T-helper 1 cell (primary cell): ENCODE measurements at places on chromosomes 12 and 14.
A peak's percentile ranks its signal among the peaks of the same experiment; 100 is the strongest.

DNA sequence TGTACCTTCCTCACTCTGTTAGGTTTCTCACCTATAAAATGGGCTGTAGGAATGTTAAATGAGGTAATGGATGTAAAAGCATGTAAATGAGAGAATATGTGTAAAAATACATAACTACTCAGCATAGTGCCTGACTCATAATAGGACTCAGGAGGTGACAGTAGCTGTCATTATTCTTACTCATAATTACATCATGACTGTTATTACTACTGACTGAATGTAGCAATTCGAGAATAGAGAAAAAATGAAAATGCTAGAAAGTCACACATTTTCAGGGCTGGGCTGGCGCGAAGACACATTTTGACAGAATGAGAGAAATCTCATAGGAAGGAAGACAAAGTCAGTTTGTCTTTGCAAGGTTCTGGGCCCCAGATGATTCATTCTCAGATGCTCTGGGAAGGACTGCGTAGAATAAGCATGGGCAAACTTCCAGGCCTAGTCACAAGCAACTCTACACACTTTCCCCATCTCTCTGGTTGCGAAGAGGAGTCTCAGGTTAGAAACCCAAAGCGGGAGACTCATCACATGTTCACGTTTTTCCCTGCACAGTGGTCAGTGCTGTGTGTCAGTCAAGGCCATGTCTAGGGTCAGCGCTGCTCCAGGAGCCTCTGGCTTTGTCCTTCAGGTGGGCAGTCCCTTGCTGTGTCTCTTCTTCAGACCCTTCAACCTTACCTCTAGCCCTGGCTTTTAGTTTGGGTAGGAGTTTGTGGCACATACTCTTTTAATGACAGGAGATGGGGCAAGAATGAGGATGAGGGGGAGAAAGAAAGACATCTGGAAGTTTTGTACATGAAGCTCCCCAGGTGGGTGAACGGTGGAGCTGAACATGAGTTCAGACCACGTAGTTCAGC is 8.4 kb downstream of the GPRC5A start:
- DNase-seq, result no peak

GRCh38 chr12:94269316-94269999 is 121.1 kb downstream of the PLXNC1 start:
- no peak for DNase-seq

- DNase-seq, result no peak
Measured at GRCh38 chr14:63551332-63551731, 8.2 kb upstream of the PPP2R5E start.

- DNase-seq, result no peak
Measured at GRCh38 chr12:94405413-94406116, 54.1 kb downstream of the CEP83 start.

- no peak for DNase-seq
Measured at GRCh38 chr14:69886453-69887242, 7.4 kb downstream of the SMOC1 start.

DNA sequence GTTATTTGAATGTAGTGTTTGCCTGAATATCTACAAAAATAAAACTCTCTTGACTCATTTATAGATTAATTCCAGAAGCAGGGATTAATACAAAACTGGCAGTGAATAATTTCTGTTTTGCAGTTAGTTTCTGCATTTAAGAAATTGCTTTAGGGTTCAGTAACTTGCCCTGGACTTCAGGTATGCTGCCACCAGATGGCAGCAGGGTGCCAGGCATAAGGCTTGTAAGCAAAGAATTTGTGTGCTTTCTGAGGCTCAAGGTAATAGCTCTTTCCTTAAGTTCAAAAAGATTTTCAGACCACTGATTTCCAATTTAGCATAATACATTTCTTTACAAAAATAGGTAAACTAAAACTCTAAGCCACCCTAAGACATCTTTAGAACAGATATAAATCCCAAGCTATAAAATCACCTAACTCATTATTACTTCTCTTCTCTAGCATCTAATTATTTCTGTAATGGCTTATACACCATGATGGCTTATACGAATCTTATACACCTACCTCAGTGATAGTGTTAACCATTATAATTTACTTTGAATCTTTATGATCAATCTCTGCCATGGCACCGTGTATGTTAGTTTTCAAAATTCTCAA is 398.3 kb downstream of the APAF1 start:
- peak; percentile 44 for DNase-seq

DNA sequence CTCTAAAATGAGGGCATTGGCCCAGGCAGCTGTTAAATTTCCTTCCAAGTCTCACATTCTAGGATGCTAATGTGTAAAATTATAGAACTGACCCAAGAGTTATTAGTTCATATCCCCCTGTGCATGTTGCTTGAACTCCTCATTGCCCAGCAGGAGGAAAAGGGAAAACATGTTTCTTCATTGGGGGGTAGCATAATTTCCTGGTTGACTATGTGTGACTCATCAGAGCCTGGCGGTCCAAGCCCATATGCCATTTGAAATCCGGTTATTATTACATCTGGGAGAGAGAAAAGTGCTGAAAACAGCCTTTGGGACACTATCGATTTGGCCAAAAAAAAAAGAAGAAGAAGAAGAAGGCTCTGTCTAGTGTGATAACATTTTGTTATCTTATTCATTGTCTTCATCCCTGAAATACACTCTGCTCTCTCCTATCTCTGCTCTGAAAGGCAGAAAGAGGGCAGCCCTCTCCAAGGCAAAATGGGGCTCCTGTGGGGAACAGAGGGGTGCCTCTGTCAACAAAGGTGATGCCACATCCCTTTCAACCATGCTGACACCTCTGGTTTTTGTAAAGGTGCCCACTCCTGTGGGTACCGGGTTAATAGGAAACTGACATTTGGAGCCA is 114.2 kb downstream of the DAD1 start:
- no peak for DNase-seq

DNA sequence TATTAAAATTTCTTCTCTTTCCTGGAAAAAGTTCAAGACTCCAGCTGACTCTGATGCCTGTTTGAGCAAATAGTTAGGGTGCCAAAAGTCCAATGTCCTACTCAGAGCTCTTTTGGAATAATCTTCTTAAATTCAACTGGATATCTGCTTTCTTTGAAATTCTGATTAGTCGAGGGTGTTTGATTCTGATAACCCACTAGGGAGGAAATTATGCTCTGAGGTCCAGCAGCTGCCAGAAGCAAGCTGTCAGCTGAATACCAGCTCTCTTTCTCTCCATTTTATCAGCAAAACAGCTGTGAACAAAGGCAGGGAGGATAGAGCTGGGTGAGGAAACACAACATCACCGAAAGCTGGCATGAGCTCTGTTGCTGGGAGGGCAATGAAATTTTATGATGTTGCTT is 141.5 kb downstream of the CAND1 start:
- DNase-seq, result no peak

GRCh38 chr12:10214895-10215267 is 2.2 kb downstream of the GABARAPL1 start:
- no peak for DNase-seq

DNA sequence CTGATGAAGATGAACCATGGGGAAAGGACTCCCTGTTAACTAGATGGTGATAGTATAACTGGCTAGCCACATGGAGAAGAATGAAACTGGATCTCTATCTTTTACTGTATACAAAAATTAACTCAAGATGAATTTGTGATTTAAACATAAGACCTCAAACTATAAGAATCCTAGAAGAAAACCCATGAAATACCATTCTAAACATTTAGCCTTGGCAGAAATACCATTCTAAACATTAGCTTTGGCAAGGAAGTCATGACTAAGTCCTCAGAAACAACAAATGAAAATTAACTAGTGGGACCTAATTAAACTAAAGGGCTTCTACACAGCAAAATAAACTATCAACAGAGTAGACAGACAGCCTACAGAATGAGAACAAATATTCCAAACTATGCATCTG is 28.4 kb upstream of the NOVA1 start:
- no peak for DNase-seq

DNA sequence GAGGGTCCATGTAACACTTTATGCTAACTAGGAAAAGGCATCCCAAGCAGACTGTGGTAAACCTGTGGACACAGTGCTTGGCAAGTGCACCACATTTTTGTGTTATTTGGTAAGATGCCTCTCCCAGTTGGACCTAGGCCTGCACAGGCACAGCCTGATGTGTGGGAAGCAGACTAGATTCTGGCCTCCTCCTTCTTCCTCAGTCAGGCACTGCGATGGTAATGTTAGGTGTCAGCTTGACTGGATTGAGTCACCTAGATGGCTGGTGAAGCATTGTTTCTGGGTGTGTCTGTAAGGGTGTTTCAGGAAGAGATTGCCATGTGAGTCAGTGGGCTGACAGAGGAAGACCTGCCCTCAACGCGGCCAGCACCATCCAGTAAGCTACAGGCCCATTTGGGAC is 25.3 kb upstream of the RHOJ start:
- no peak for DNase-seq

DNA sequence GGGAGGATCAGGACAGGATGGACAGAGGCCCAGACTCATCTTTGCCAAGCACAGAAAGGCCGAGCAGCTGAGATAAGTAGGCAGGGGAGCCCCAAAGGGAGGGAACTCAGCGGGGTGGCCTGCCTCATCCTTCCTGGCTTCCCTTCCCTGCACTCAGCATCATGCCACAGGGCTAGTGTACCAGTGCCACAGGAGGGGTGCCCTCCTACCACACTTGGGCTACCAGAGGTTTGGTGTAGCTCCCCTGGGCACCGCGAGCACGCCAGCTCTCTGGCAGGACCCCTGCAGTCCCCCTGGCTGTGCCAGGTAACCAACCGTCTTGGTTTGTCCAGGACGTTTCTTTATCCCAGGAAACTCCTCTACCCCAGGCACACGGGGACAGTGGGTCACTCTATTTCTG is 123.5 kb downstream of the ESRRB start:
- DNase-seq, result no peak

- no peak for DNase-seq
Measured at GRCh38 chr12:13142747-13143146, 39.3 kb upstream of the GSG1 start.

GRCh38 chr14:34867199-34867598 is 8.0 kb downstream of the BAZ1A start:
- no peak for DNase-seq

DNA sequence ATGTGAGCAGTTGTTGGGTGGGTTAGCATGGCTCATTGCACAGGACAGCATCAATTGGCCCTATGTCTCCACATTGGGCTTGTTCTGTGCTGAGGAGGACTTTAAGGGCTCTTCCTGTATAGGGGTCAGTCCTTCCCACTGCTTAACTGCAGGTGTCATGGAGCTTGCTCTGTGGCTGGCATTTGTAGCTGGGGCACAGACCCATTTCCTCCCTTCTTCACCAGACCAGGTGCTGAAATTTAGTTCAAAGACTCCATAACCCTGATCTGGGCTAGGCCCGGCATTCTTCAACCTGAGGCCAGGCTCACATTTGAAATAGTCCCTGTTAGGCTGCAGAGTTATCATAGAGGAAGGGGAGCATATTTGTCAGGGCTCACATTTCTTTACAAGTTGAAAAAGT is 12.8 kb downstream of the CHST11 start:
- DNase-seq, result no peak

DNA sequence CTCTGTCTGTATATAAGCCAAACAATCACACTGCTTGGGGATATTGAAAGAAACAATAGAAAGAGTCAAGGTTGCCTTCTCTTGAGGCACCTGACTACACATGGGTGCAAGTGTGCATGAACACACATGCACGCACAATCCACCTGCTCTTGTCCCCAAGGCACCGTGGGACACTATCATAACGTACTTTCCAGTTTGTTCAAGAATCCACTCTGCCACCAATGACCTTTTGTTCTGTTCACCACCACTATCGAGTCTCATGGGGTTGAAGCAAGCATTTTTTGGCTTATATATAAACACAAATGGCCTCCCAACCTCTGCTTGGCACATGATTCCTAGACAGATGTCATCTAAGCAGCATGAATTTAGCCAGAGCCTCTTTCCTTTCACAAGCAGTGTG is 365.4 kb downstream of the EMP1 start:
- DNase-seq, result no peak

DNA sequence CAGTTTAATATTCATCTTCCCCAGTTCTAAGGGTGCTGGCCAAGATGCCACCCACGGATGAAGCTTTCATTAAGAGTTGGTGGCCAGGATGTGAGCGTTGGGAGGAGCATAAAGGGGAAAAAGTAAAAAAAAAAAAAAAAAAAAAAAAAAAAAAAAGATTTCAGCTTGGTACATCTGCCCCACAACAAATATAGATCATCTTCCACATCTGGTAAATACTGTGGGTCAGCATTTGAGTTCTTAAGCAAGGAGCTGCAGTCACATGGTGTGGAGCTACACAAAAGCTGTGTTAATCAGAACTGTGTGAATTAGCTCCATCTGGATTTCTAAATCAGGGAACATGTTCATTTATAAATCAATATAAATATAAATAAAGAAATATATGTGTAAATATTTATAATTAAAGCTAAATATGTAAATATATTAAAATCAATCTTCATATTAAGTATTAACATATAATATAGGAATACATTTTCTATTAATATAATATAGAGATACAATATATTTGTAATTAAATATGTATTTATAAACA is 262.3 kb downstream of the NUAK1 start:
- DNase-seq, result no peak

DNA sequence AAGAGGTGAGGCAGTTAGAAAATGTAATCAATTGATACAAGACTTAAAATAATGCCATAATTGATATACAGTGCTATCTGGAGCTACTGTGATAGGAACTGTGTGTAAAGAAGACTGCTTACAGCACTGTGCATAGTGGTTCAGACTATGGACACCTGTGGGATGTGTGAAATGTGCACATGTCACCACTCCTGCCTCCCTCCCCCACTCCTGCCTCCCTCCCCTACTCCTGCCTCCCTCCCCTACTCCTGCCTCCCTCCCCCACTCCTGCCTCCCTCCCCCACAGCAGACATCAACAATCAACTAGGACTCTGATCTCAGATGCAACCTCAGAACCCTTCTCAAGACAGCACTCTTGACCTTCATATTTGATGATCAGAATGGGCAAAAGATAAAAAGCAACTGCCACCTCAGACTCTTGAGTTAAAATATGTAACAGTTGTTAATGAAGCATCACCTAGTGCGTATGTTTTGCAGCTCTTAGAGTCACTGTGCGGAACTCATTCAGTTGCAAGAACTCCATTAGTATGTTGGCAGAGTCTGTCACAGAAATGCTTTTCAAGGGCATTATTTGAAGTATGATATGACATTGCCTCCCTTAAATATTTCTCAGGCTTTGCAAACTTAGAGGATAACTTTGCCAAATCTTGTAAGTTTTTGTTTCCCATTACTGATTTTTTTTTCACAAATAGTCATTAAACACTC is 255.2 kb upstream of the DDHD1 start:
- no peak for DNase-seq

DNA sequence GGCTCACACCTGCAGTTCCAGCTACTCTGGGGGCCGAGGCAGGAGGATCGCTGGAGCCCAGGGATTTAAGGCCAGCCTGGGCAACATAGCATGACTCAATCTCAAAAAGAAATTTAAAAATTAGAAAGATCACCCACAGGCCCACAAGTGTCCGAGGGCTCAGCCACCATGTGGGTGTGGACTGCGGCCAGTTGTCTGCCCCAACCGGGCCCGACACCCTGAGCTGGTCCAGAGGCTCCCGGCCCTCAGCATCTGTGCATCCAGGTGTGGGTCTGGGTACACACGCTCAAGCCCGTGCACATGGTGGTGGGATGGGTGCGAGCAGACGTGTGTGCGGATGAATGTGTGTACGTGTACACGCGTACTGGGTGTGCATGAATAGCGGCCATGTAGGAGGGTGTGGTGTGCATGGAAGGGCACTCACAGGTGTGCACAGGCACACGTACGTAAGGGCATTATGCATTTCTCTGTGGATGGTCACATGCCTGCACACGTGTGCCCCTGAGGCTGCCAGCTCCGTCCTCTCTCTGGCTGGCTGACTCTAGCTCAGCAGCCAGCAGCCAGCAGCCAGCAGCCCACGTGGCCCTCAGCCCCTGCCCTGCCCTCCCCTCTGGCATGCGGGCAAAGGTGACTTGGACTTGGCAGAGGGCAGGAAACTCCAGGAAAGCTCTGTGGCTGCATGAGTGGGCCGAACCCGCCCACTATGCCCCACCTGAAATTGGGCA is 23.3 kb upstream of the NUDT14 start:
- no peak for DNase-seq
